ENCODE measurements at places on chromosomes 7 and 10.
A peak's percentile ranks its signal among the peaks of the same experiment; 100 is the strongest.

GRCh38 chr10:29881336-29881771 is 178.0 kb downstream of the JCAD start:
- no peak for DNase-seq

- no peak for DNase-seq
These were observed 14.7 kb downstream of the ASNS start for GRCh38 chr7:97857544-97857943.

- peak; percentile 59 for DNase-seq
These were observed 1136.8 kb upstream of the AUTS2 start for GRCh38 chr7:68461430-68461829.

GRCh38 chr7:121328508-121329190 is at the start of gene WNT16:
WNT16 (plus strand) TSS chr7:121329000; CDS start chr7:121329293, 293 bp downstream.
- DNase-seq = no peak

- DNase-seq = peak; percentile 65
These were observed 117.3 kb downstream of the FANK1 start for GRCh38 chr10:126013489-126014281.

- DNase-seq = no peak
These were observed 214.5 kb upstream of the CNTNAP2 start for GRCh38 chr7:145902123-145902522.

DNA sequence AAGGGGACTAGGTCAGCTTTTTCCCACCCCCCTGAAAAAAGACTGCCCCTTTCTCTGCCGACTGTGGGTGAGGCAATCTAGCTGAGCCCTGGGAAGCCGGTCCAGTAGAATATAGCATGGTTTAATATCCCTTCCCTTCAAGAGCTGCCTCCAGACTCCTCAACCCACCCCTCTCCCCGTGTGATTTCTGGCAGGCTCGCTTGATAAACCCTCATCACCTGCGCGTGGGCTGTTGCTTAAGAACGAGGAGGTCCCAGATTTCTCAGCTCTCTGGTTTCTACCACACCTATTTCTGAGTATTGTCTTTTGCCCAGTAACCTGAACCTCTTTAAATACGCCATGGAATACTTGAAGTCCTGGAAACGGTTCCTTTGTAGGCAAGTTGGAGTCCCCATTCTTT is 2.0 kb upstream of the LRRC4 start:
- DNase-seq = no peak

GRCh38 chr10:54826994-54827560 is 26.0 kb upstream of the PCDH15 start:
- DNase-seq = no peak

- DNase-seq = peak; percentile 38
These were observed 46.6 kb downstream of the LRRN3 start for GRCh38 chr7:111137296-111138192.

DNA sequence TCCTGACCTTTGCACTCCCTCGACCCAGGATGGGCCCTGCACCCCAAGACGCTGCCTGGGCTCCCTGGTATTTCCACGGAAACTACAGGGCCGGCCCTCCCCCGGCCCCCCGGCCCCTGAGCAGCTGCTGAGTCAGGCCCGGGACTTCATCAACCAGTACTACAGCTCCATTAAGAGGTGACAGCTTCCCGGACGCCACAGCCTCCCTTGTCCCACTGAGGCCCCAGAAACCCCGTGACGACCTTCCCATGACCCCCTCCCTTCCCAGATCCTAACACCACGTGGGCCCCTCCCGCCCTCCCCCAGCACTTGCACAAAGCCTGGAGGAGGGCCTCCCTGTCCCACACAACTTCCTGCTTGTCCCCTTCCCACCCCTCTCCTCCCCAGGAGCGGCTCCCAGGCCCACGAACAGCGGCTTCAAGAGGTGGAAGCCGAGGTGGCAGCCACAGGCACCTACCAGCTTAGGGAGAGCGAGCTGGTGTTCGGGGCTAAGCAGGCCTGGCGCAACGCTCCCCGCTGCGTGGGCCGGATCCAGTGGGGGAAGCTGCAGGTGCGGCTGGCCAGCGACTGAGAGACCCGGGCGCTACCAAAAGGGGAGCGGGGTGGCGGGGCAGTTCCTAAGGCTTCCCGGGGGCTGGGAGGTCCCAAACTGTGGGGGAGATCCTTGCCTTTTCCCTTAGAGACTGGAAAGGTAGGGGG is 5.7 kb downstream of the NOS3 start:
- no peak for DNase-seq

DNA sequence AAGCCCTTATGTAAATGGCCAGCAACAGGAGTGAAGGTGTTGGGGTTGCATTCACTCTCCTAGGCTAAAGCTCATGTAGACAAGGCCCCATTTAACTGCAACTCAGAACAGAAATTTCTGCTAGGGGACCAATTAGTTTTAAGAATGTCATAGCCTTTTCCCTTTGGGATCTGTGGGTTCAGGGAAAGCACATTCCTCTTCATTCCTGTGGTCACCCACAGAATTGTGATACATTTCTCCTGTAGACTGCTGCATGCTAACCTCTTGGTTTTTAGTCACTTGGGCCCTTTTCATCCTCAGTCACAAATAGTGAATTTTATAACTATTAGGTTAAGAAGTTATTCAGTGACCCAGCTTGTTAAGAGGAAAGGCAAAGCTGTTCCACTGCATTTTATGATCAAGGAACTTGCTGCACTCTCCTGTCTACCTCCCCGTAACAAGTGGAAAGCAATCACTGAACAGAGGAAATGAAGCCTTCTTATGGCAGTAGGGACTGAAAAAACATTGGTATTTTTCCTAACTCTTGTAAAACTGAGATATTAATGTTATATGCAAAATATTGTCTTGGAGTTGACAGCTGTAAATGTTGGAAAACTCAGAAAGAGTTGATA is 124.9 kb downstream of the SND1 start:
- peak; percentile 96 for DNase-seq

GRCh38 chr7:158109364-158110033 is 478.1 kb downstream of the PTPRN2 start:
- no peak for DNase-seq

- DNase-seq = peak; percentile 45
These were observed 643.1 kb upstream of the SEMA3D start for GRCh38 chr7:85829817-85830432.

DNA sequence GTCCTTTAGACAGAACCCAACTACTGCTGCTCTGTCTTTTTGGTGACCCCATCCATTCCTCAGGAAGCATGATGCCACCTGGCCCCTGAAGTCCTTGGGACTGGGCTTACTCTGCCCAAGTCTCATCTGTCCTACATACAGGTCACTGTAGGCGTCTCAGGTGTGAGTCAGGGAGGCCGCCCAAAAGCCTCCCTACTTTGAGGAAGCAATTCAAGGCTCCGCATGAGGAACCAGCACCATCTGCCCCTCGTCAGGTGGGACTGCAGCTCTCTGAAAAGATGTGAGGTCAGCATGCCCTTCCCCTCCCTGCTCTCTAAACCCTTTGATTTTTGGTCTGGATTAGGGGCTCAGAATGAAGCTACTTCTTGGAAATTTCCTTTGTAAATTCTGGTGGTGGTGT is 354.8 kb downstream of the CXCL12 start:
- no peak for DNase-seq

DNA sequence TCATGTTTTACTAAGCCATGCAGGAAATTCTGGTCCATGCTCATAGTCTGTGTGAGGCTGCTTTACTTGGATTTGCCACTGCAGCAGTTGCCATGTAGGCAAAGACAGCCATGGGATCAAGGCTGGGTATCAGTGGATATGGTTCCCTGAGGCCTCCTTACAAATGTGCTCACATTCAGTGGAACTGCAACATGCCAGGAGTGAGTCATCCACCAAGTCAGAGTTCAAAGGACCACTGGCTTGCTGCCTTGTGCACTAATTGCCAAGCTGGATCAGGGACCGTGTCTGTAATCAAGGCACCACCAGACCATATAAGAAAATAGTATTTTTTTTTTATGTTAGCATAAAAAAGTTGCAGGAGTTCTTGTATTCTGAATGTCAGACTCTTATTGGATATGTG is 101.0 kb downstream of the CDCA7L start:
- no peak for DNase-seq

Measured in fibroblast of skin of scalp (primary cell).